Neuronal stem cell (in vitro differentiated cells): ENCODE measurements at places on chromosomes 1 and 21.

DNA sequence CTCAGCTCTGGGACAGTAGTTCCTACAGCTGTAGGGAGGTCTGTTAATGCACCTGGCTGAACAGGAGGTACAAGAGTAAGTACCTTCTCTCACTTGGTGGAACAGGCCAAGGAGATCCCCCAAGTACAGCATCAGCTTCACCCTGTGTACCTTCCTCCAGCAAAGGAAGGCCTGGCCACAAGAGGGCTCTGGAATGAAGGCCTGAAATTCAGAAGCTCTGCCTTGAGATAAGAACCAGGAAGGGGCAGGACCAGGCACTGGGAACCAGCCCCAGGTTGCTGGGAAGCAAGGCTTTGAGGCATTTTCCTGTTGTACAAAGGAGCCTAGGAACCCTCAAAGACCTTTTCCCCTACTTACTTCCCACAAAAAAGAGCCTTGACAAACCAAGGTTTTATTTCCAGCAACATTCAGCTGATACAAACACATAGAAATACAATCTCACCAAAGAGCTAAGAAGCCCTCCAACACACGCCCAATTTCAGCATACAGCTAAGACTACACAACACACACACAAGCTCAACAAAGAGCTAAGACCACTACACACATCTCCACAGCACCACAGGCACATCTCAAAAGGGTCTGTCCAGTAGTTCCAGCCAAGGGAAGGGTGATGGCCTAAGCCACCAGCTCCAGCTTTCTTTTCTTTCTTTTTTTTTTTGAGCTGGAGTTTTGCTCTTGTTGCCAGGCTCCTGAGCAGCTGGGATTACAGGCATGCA is 23.5 kb downstream of the F11R start:
- no peak for DNase-seq

GRCh38 chr1:70034403-70034802 is 171.0 kb downstream of the LRRC40 start:
- peak; percentile 31 for DNase-seq

DNA sequence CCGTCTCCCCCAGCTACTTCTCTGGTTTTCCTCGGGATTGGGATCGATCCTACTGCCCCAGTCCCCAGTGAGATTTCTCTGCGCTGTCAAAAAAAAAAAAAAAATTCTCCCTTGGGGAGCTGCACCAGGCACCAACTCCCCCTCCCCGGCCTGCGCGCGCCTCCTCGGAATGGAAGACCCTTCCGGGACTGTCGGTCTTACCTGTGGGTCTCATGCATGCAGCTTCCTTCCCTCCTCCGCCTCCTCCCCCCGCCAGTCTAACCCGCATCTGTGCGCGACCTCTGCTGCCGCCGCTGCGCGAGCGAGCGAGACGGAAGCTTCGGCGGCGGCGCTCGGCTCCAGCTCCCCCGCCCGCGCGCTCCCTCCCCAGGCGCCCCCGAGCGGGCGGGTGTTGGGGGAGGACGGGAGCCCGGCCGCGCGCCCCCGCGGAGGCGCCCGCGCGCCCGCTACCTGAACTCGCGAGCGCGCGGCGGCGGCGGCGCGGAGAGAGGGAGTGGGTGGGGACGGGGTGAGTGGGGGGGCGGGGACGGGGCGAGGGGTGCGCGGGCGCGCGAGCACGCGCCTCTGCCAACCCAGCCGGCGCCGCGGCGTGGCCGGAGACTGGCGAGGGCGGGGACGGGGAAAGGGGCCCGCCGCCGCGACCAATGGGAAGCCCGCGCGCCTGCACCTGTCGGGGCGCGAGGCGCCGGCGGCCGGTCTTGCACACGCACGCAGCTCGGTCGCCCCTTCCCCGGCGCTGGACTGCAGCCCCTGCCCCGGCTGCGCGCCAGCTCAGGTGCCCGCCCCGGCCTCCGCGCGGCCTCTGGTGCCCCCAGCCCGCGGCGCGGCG is at the start of gene SUSD4:
SUSD4 (minus strand) TSS at position 321 of the 829 bp plus-strand sequence. CDS start 751 bp downstream, outside the sequence.
- peak; percentile 69 for DNase-seq

DNA sequence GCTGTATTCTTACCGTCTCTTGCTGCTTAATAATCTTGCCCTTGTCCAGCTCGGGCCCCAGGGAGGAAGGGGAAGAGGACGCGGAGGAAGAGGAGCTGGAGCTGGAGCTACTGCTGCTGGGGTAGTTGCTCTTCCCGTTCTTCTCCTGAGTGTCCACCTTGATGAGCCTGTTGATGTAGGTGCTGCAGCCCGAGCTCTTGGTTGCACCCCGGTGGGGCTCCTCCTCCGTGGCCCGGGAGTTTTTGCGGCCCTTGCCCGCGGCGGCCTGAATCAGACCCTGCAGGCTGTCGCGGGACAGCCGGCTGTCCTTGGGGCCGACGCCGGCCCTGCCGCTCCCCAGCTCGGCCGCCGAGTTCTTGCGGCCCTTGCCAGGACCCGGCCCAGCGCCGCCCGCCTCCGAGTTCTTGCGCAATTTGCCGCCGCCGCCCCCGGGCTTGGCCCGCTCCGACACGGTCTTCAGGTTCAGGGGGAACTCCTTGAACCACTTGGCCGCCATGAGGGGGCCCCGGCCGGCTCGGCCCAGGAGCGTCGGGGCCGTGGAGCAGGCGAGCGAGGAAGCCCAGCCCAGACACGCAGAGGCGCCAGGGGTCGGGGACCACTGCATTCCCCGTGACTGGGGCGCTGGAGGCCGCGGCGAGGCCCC is 475 bp upstream of the TDRD10 start:
- no peak for DNase-seq

GRCh38 chr1:44239961-44240371 is 26.7 kb downstream of the DMAP1 start:
- no peak for DNase-seq

- no peak for DNase-seq
Observed at GRCh38 chr1:168261390-168261789, 19.3 kb upstream of the TBX19 start.

- DNase-seq = no peak
Observed at GRCh38 chr1:87333692-87334347, 5.1 kb downstream of the LMO4 start.
